ELF-1 (cell line): ENCODE measurements at places on chromosomes 2 and 18.

- no peak for DNase-seq
These were observed 226.2 kb downstream of the TPGS2 start for GRCh38 chr18:36602620-36603019.

GRCh38 chr18:75159646-75160356 lies 49.1 kb downstream of the PTGR3 start:
- no peak for DNase-seq

DNA sequence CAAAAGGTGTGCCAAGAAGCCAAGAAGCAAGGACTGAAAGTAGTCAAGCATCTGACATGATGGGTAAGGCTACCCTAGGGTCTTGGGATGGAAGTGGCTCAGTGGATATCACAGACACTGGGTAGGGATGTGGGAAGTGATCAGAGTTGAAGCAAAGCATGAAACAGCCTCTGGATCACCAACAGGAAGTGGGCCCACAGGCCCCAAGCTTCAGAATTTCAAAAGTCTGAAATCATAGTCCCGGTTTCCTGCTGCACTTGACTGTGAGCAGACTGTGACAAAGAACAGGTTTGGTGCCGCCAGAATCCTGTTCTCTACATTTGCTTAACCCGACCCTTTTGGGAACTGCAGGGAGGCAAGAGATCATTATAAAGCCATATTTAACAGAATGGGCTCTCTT lies 57.4 kb downstream of the SP100 start:
- no peak for DNase-seq

GRCh38 chr2:2686222-2686621 lies 355.1 kb upstream of the MYT1L start:
- no peak for DNase-seq

DNA sequence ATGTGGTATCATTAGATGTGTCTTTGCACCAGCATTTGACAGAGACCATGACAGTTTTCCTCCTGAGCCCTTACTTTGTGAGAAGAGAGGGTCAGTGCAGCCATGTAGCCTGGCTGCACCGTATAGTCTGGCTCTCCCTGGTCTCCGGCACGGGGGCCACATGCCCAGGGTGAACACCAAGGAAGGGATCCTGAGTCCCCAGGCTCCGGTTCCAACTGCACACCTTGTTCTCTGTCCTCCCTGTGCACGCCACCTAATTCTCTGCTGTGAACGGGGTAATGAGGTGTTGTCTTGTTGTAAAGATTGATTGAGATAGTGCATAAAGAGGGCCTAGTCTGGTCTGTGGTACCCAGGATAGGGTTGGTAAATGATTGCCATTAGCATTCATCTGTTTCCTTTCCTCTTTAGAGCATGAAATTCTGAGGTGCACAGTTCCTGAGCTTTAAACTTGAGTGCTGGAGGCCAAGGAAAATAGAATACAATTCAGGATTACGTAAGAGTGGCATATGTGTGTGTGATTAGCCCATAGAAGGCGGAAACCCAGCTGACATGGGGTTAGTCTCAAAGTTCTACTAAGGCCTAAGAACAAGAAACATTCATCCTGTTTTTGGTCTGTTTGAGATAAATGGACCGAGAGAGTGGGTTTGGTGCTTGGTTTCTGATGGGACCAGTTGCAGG lies 55.5 kb downstream of the NCK2 start:
- DNase-seq: no peak

- no peak for DNase-seq
These were observed 263.9 kb upstream of the APCDD1 start for GRCh38 chr18:10190564-10190963.

- no peak for DNase-seq
These were observed 130.4 kb upstream of the ZFP36L2 start for GRCh38 chr2:43356774-43357173.

DNA sequence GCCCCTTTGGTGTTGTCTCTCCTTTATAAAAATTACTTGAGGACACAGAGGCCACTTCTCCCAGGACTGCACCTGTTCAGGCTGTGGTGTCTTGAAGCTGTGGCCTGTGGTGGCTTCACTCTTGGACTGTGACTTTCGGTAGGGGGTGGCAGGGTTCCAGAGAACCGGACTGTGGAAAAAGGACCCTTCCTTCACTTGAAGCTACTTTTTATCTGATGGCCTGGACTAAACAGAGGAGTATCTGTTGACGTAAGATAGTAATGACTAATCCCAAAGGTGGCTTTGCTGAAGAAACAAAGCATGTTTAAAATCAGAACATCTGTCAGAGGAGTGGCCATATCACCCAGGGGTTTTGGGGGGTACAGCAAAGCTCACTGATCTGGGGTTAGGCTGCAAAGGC lies 60.8 kb downstream of the CENPO start:
- no peak for DNase-seq

DNA sequence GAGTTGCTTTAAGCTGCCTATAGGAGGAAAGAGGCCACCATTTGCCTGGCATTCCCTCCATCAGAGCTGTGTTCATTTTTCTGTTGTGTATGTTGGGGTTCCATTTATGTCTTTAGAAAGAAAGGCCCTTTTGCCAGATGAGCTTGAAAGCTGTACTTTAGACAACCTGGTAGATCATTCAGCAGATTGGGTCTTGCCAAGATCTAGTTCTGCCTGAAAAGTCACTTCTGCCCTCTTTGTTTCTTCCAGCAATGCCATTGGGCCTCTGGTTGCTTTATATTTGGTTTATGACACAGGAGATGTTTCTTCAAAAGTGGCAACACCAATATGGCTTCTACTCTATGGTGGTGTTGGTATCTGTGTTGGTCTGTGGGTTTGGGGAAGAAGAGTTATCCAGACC lies 14.4 kb downstream of the SLC20A1 start:
- no peak for DNase-seq

DNA sequence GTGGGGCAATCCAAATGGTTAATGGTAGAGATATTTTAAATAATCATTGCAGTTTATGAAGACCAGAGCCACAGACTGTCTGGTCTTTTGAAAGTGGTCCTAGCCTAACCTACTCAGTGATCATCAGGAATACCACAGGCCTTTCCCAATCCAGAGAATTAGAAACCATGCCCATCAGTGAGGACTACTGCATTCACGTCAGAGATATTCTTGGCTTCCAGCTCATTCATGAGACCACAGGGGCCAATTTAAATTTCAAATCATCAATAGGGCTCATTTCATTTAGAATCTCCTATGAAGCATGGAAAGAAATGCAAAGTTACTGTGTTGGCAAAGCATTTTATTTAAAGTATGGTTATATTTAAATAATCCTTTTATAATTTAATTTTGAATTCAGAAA lies 362.3 kb upstream of the KCNJ3 start:
- DNase-seq: no peak

DNA sequence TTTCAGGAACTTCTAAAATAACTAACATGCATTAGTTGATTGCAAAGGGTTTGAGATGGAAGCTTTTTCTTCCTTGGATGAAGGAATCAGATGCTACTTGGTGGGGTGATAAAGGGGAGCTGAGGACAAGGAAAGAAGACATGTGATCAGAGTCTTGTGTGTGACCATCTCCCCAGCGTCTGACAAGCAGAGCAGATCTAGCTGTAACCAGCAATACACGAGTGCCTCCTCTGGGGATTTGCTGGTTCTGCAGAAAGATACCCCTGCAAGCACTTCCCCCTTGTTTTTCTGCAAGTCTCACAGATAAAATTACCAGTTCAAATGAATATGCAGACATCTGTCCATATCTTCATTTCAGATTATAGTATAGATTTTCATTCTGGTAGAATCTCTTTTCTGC lies 2.7 kb downstream of the CDH7 start:
- DNase-seq: peak; percentile 69

- no peak for DNase-seq
These were observed 277.6 kb downstream of the ZNF804A start for GRCh38 chr2:184875911-184876310.

GRCh38 chr2:169782513-169782912 lies 16.2 kb upstream of the SSB start:
- no peak for DNase-seq

DNA sequence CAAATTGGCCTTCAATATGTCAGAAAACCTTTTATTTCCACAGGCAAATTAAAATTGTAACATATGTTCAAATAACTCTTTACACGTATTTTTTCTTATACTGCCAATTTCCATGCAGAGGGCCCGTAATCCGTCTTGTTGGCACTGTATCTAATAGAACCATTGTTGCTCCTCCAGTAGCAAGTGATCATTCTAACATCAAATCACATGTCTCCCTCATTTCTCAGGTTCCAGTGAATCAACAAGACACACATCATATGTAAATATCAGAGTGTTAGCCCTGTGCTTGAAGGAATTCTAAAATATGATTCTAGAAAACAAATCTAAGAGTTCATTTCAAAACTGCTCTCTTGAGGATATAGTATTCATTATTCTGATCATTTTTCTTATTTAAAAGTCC lies 834.3 kb downstream of the LRRTM4 start:
- no peak for DNase-seq

GRCh38 chr2:37711308-37711731 lies 39.9 kb upstream of the CDC42EP3 start:
- DNase-seq: peak; percentile 83

GRCh38 chr18:74806700-74807416 lies 209.2 kb downstream of the ZNF407 start:
- DNase-seq: no peak

DNA sequence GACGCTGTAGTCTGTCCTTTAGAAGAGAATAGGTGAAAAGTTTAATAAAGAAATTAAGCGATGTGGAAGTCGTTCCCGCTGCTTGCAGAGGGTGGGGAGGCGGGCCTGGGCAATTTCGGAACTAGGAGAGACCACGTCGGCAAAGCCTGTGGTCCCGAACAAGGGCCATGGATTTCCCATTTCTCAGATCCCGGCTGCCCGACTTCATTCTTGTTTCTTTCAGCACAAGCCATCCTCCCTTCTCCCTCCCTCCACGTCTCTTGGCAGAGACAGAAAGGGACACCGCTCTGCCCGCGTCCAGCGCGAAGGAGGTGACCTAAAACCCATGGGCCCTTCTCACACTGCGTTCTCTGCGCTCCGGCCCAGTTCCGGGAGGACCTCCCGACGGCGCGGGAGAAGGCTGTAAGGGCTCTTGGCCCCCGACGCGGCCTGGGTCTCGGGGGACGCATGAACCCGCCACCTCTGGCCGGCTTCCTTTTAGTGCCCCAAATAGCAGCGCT lies 2.2 kb upstream of the BCL2L11 start:
- no peak for DNase-seq

DNA sequence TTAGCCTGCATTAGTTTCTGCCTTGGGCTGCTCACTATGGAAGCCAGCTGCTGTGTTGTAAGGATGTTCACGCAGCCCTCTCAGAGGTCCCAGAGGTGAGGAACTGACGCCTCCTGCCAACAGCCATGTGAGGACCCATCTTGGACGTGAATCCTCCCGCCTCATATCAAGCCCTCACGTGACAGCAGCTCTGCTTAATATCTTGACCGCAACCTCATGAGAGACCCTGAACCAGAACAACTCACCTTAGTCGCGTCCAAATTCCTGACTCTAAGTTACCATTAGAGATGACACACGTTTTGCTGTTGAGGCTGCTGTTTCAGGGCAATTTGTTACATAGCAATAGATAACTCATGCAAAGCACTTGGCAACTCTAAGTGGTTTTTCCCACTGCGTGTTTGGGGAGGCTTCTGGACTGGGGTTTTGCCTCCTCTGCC lies 97.7 kb downstream of the TMEM17 start:
- DNase-seq: no peak

DNA sequence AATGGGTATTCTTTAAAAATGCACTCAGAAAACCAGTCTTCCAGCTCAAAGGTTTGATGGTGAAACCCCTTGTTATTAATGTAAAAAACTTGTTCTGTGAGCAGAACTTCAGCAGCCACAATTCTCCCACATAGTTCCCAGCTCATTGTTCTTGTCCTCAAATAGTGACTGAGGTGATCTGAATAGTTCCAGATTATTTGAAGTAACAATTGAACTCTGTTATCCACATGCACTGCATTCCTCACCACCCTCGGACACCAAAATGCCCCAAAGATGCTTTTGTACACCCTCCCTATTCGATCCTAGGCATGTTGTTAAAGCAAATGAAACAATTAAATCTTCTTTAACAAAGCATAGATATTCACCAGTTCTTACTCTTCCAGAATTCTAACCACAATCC lies 2186.8 kb upstream of the CELF4 start:
- DNase-seq: no peak

DNA sequence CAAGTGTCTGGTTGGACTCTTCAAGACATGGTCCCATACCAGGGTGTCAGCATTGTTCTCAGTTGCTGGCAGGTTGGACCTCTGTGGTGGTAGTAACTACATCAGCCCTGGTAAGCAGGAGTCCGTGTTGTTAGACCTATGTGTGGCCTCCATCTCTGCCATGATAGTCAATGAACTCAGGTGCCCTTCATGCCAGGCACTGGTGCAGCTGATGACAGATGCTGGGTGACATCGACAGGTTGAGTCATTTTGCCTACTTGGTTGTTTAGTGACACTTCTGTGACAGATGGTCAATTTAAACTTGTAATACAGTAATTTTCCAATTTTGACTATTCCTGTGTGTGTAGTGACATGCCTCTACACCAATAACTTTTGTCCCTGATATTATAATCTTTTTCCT lies 189.7 kb downstream of the SP3 start:
- no peak for DNase-seq

DNA sequence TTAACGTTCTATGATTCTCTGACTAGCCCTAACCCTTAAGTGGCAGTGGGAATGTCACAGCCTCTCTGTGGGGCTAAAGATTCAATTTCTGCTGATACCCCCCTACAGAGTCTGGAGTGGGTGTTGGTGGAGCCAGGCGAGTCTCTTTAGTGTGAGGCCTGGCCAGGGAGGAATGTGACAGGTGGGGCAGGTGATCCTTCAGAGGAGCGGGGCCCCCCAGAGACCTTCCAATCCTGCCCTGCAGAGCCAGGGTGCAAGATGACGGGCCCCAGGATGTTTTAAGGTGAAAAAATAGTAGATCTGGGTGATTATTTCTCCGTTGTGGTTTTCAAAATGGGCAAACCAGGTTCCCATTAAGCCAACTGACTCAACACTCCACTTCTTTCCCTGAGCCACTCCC lies 28.2 kb upstream of the DNMT3A start:
- no peak for DNase-seq

GRCh38 chr2:85653996-85654395 lies 14.0 kb downstream of the SFTPB start:
- no peak for DNase-seq

DNA sequence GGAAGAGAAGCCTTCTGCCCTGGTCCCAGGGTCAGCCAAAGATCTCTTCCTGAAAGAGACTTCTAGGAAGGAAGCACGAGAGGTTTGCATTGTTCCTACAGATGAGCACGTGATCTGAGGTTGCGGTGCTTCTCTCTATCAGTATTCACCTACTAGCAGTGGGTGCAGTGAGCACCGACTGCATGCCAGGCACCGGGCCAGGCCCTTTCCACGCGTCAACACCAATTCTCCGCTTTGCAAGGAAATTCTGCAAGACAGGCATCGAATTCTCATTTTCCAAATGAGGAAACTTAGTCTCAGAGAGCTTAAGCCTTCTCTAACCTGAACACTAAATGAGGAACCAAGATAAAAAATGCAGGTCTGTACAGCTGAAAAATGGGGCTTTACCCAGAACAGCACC lies 151.5 kb upstream of the MYCN start:
- no peak for DNase-seq

- no peak for DNase-seq
These were observed 218.9 kb upstream of the COPS8 start for GRCh38 chr2:236866542-236867340.

GRCh38 chr18:65725251-65726050 lies 25.4 kb upstream of the CDH7 start:
- DNase-seq: peak; percentile 48

GRCh38 chr18:9281780-9282179 lies 52.8 kb upstream of the TWSG1 start:
- no peak for DNase-seq
